GM03348 (cell line): ENCODE measurements at places on chromosomes 5 and 9.
A peak's percentile ranks its signal among the peaks of the same experiment; 100 is the strongest.

DNA sequence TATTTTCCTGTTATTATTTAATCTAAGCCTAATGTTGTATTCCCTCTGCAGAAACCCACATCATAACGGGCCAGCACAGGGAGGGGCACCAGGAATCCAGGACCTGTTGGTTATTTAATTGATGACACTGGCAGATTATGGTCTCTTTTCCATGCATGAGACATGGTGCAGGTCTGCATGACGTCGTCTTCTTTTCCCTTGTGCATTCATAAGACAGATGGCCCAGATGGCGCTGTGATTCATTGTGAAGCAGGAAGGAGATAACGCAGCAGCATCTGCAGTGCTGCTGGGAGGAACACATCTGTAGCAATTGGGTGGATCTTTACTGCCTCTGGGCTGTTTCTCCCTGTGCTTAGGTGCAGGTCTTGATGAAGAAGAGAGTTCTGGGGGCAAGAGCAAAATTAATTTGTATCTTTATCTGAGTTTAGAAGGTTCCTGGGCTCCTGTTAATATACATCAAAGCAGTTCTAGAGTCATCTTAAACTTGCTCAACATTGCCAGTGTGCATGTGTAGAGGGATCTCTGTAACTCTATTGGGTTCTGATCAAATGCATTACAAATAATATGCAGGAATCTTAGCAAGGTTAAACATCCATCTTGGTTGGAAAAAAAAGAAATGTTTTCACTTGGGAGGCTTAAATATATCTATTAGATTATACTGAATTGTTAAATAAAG is 176.1 kb downstream of the PCSK1 start:
- DNase-seq: peak; percentile 40

- no peak for DNase-seq
Measured at GRCh38 chr9:110887276-110887675, 151.0 kb downstream of the LPAR1 start.

GRCh38 chr5:2024986-2025721 is 142.4 kb upstream of the IRX4 start:
- no peak for DNase-seq

GRCh38 chr9:32351845-32352244 is 32.6 kb upstream of the ACO1 start:
- no peak for DNase-seq

DNA sequence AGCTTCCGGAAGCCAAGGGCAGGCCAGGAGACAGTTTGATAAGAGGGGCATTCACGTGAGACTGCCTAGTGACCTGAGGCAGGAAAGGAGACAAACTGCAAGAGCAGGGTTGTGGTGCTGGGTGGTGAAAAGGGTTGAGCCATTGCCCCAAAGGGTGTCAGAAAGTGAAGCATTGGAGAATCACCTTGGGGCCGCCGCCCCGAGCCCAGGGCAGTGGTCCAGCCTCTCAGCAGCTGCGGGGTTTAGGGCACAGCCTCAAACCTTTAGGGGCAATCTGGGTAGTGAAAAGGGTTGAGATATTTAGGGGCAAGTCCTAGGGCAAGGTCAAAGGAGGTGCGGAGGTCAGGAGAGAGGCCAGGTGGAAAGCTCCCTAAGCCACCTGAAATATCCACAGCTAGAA is 10.4 kb upstream of the ANKRD33B start:
- no peak for DNase-seq

- DNase-seq: no peak
Measured at GRCh38 chr5:159509002-159509660, 178.8 kb upstream of the IL12B start.

DNA sequence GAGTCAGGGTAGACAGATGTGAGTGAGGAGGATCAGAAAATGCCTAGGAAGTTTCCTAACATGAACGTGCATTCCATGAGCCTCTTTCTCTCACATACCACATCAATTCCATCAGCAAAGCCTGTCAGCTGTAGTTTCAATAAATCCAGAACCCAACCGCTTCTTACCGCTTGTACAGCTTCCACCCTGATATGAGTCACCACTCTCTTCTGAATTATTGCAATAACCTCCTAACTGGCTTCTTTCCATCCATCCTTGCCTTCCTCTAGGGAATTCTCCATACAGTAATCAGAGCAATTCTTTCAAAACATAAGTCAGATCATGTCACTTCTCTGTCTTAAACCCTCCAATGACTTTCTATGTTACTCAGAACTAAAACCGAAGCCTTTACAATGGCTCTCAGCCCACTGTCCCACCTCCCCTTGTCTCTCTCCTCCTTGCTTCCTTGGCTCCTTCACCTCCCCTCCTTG is 8.1 kb upstream of the RAD23B start:
- peak; percentile 81 for DNase-seq

GRCh38 chr5:168015506-168015905 is 275.9 kb upstream of the WWC1 start:
- DNase-seq: peak; percentile 75

- peak; percentile 14 for DNase-seq
Measured at GRCh38 chr5:17436761-17437221, 61.2 kb upstream of the TAF11L2 start.

DNA sequence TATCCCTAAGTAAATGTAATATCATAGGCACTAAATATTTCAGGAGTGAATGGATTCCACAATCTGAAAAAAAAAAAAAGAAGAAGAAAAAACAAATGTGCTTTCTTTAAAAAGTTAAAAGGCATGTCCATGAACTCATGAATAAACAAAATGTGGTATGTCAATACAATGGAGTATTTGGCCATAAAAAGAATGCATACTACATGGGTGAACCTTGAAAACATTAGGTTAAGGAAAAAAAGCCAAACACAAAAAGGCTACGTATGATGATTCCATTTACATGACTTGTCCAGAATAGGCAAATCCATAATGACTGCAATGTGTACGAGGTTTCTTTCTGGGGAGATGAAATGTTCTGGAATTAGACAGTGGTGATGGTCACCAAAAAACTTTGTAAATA is 45.3 kb downstream of the FNIP1 start:
- DNase-seq: no peak

- no peak for DNase-seq
Measured at GRCh38 chr5:15538516-15538915, 38.5 kb downstream of the FBXL7 start.

DNA sequence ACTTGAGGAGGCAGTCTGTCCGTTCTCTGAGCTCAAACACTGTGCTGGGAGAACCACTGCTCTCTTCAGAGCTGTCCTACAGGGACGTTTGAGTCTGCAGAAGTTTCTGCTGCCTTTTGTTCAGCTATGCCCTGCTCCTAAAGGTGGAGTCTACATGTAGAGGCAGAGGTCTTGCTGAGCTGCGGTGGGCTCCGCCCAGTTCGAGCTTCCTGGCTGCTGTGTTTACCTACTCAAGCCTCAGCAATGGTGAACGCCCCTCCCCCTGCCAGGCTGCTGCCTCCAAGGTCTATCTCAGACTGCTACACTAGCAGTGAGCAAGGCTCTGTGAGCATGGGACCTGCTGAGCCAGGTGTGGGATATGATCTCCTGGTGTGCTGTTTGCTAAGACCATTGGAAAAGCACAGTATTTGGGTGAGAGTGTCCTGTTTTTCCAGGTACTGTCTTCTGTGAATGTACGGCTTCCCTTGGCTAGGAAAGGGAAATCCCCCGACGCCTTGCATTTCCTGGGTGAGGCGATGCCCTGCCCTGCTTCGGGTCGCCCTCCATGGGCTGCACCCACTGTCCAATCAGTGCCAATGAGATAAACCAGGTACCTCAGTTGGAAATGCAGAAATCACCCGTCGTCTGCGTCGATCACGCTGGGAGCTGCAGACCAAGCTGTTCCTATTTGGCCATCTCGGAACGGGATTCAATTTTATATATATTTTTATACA is 58.5 kb downstream of the CNTRL start:
- DNase-seq: no peak

GRCh38 chr5:76831110-76831452 is 12.3 kb downstream of the F2RL1 start:
- peak; percentile 53 for DNase-seq

- no peak for DNase-seq
Measured at GRCh38 chr5:133508845-133509741, 103.2 kb downstream of the FSTL4 start.

DNA sequence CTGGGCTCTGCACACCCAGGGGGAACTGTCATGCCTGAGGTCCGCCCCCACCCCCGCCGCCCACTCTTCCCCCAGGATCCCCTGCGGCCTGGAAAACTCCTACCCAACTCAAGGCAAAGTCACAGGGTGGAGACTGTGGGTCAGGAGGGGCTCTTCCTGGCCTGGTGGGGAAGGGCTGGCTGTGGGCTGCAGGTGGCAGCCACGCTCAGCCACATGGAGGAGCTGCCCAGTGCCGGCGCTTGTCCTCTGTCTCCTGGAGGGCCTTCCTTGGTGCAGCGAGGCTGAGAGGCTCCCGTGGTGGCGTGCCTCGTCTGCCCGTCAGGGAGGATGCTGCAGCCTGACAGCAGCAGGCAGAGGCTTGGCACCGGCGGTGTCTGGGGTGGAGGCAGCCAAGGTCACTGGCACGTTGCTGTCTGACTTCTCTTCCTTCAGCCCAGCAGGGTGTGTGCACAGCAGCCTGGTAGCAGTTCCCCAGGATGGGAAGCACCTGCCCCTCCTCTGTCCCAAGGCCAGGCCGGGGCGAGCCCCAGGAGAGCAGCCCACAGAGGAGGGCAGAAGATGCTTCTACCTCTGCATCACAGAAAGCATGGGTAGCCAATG is 78.1 kb downstream of the ADAMTS2 start:
- no peak for DNase-seq

GRCh38 chr5:173574983-173575382 is 41.5 kb downstream of the BOD1 start:
- DNase-seq: no peak

DNA sequence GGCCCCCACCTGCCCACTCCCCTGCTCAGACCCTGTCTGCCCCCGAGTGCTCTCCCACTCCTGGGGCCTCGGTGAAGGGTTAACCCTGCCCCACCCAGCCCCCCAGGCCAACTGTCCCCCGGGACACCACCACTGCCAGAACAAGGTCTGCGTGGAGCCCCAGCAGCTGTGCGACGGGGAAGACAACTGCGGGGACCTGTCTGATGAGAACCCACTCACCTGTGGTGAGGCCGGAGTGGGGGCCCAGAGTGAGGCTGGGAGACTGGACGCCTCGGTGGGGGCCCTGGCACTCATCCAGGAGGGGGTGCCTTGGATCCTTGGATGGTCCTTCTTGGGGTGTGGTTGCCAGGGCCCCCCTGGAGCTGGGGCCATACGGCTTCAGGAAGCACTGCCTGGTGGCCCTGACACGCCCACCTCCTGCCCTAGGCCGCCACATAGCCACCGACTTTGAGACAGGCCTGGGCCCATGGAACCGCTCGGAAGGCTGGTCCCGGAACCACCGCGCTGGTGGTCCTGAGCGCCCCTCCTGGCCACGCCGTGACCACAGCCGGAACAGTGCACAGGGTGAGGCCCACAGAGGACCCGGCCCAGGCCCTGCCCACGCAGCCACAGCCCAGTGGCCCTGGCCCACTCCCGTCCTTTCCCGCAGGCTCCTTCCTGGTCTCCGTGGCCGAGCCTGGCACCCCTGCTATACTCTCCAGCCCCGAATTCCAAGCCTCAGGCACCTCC is 2.1 kb downstream of the MAMDC4 start:
- DNase-seq: no peak

GRCh38 chr5:85000671-85001070 is 616.0 kb upstream of the EDIL3 start:
- DNase-seq: no peak

- DNase-seq: no peak
Measured at GRCh38 chr9:82597241-82598203, 465.4 kb downstream of the RASEF start.
